Activated CD8-positive, alpha-beta memory T cell treated with anti-CD3 and anti-CD28 coated beads for 48 hours (primary cell): ENCODE measurements at places on chromosomes 16 and 17.

- DNase-seq: no peak
Measured at GRCh38 chr16:89765292-89765830, 44.0 kb downstream of the ZNF276 start.

DNA sequence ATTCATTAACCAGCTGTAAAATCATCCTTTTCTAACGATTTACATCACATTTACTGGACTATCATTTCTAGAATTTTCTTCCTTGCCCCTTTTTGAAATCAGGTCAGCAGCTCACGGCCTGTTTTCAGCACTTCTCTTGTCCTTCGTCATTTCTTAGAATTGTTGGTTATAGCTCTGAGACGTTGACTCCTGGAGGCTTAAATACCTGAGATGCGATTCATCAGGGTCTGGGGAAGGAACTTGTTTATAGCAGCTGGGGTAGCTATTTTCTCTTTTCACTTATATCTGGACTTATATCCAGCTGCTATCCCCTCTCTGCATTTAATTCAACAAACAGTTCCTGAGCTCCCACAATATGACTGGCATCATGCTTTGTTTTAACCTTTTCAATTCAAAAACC lies 338.7 kb upstream of the TNRC6C start:
- no peak for DNase-seq

- DNase-seq: no peak
Measured at GRCh38 chr17:56152874-56153602, at the start of gene ANKFN1. ANKFN1 (plus strand) TSS chr17:56153475; CDS start chr17:56212668, 59,193 bp downstream.

DNA sequence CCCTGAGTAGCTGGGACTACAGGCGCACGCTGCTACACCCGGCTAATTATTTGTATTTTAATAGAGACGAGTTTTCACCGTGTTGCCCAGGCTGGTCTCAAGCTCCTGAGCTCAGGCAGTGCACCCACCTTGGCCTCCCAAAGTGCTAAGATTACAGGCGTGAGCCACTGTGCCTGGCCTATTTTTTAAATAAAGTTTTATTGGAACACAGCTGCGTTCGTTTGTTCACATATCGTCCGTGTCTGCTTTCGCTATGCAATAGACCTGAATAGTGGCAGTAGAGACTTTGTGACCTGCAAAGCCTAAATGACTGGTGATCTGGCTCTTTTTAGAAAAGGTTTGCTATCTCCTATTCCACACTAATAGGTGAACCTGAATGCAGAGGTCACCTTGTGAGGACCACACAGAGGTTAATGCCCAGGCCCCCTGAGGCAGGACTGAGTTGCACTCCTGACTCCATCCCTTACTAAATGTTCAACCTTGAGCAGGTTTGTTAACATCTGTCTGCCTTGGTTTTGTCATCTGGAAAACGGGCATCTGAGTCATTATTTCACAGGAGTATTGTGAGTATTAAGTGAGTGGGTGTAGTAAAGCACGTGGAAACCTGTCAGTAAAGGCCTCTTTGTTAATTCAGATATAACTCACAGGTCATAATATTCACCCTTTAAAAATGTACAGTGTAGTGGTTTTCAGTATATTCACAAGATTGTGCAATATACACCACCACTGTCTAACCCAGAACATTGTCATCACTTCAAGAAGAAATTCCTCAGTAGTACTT lies 157.5 kb upstream of the CACNG5 start:
- no peak for DNase-seq

DNA sequence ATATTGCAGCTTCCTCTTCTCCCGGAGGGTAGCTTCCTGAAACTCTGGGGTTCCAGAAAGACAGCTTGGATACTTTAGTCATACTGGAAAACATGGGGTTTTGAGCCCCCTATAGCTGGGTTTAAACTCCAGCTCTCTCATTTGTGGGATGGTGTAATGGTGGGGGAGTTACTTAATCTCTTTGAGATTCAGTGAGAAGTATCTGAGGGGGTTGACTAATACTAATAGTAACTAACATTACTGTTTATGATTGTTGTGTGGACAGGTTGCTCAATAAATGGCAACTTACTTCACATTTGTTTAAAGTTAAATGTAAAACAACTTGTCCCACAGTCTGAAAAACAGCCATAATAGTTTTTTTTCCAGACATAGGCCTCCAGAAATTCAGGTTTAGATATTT lies 5.1 kb upstream of the SUZ12 start:
- no peak for DNase-seq

- no peak for DNase-seq
Measured at GRCh38 chr17:40722241-40722640, 18.7 kb upstream of the KRT24 start.

GRCh38 chr17:29593591-29594518 lies 923 bp downstream of the ANKRD13B start:
- no peak for DNase-seq

GRCh38 chr17:40151414-40151963 lies 11.2 kb downstream of the CASC3 start:
- DNase-seq: no peak

GRCh38 chr16:19354371-19354770 lies 63.3 kb upstream of the TMC5 start:
- DNase-seq: no peak

GRCh38 chr17:20116683-20117309 lies 107.6 kb downstream of the SPECC1 start:
- DNase-seq: no peak

GRCh38 chr17:72401883-72402726 lies 281.3 kb downstream of the SOX9 start:
- DNase-seq: no peak

DNA sequence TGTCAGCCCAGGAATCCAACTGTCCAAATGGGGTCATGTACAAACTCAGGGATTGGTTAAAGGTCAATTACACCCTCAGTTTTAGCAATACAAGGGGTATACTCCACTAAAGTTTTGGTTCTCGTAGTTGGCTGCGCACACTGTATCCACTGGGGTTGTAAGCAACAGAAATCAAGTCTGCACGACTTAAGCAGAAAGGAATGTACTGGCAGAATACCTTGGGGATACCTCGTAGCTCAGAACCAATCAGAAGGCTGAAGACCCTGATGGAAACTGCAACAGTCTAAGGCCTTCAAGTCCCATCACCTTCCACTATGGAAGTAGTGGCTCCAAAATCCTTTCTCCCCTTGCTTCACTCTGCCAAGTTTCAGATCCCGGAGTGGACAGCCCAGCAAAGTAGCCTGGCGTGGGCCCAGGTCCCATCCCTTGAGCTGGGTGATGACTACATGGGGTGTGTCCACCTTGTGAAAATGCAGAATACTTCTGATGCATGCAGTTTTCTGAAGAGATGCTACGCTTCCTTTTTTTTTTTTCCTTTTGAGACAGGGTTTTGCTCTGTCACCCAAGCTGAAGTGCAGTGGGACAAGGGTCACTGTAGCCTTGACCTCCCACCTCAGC lies 21.1 kb upstream of the RPH3AL start:
- no peak for DNase-seq

DNA sequence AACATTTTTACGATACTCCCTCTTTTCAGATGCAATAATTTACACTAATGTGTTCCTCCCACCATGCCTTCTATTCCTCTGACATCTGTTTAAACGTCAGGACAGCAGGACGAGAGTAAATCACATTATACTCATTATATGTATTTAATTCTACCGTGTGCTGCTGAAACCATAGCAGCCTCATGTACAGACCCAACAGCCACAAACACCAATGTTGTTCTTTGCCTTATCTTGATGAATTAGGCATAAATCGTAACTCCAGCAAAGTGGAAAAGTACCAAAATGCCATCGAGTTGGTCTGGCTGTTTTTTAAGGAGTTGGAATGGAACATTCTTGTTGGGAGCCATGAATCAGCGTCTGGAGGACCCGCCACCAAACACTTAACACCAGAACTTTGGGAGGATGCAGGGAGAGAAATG lies 82.9 kb upstream of the FOXF1 start:
- DNase-seq: no peak

DNA sequence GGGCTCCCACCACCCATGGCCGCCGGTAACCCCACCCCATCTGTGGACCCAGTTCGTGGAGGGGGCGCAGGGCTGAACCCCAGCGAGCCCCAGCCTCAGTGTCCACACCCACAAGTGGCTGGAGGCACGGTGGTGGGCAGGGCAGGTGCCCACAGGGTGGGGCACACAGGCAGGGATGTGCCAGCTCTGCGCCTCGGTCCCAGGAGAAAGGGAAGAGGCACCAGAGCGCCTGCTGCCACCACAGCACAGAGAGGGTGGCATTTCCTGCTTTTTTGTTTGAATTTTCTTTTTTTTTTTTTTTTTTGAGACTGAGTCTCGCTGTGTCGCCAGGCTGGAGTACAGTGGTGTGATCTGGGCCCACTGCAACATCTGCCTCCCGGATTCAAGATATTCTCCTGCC lies 19.0 kb downstream of the ZFPM1 start:
- DNase-seq: no peak

DNA sequence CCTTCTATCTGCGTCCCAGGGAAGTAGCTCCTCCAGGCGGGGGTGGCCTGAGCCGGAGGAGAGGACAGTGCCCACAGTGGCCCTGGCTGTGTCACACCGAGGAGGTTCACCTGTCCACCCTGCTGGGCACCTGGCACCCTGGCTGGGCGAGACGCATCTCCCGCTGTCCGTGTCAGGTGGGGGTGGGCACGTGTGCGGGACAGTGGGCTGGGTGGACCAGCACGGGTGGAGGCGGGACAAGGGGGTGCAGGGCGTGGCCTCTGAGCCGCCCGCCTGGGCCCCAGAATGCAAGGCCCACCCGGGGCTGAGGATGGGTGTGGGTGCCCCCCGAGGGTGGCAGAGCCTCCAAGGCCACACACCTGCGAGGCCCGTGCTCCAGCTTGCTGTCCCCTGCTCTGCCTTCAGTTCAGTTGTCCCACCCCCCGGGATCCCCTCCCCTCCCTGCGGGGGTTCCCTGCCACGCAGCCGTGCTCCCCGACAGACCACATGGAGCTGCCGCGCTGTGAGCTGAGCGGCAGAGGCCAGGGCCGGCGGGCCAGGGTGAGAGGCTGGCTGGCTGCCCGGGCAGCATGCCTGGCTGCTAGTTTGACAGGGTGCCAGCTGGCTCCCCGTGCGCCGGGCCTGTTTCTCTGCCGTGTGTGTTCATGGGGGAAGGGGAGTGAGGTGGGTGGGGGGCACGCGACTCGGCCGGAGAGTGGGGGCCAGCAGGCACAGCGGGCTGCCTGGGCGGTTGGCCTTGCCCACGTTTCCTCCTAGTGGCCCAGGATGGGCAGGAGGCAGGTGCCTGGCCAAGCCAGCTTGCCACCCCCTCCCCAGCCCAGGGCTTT lies 33.9 kb downstream of the BAHCC1 start:
- no peak for DNase-seq

DNA sequence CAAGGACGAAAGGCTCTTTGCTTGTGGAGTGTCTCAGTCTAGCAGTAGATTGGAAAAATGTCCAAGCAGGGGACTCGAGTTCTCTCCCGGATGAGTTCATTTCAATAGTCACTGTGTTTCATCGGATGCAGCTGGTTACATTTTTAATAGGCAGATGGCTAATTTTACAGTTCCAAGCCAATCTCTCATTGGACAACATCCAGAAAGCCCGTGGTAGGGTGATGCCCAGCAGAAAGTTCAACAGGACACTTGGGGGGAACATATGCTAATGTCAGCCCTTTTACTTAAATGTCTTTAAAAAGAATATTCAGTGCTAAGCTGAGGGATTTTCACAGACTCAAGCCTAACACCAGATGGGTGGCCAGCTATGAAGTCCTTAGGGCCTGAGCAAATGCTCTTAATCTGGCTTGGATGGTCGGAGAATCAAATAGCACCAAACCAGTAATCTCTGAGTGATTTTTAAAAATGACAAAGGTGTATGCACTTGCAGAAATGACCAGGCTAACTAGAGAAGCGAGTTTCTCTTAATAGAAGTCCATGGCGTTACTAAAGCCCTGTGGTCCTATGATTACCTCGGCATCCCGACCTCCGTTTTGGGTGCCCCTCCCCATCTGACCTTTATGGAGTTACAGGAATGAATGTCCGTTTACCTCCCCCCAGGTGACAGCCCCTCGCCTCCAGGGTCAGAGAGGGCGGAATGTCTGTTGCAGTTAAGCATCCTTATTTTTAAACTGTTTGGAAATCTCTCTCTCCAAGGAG lies 289.2 kb upstream of the SALL1 start:
- no peak for DNase-seq

- DNase-seq: peak; percentile 90
Measured at GRCh38 chr17:7014261-7014994, 2.0 kb downstream of the RNASEK start.

DNA sequence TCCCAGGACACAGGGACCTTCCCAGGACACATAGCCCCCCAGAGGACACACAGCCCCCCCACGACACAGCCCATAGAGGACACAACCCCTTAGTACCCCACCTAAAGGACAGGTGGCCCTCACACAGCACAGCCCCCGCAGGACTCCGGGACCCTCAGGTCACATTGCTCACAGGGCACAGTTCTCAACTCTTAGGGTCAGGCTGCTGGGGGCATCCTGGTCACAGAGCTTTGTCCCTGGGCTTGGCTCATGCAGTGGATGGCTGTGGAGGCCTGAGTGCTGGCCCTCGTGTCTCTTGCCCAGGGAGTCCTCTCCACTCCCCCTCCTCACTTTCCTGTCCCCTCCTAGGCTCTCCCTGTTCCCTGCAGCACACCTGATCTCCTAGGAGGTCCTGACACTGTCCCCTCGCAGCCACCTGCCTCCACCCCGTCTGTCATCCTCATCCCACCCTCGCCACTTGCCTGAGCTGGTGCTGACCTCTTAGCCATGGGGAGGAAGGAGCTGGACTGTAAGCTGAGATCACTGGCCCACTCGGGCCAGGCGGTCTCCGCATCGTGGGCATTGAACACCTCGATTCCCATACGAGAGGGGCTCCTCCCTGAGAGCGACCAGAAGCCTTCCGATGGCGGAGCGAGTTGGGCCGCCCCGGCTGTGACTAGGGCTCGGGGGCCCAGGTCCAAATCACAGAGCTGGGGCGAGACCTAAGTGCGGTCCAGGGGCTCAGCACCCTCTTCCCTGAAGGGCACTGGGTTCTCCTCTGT lies 1.4 kb upstream of the WDR45B start:
- DNase-seq: no peak
